ENCODE measurements at places on chromosomes 16 and 17. TPM values are rescaled to one million over a fixed set of nuclear protein-coding genes. Genes with fewer than 3 reads are reported as not detected.
A peak's percentile ranks its signal among the peaks of the same experiment; 100 is the strongest.

DNA sequence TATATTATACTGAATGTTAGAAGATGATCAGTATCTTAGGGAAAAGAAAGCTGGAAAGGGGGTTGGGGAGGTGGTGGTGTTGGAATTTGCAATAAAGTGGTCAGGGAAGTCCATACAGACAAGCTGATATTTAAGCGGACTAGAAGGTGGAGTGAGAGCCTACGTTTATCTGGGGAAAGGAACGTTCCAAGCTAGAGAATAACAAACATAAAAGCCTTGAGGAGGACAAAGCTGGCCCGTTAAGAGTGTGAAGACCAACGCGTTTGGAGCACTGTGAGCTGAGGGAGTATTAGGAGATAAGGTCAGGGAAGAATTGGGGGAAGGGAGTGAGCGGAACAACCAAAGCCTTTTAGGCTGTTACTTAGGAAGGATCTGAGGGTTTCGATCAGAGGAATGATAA is 1.4 kb downstream of the DDX42 start:
- DNase-seq, result peak; percentile 13

The KRT14 gene
- 0.82 TPM for total RNA-seq

GRCh38 chr17:6346156-6346786 is 88.7 kb downstream of the AIPL1 start:
- no peak for DNase-seq

The ASGR1 gene
- total RNA-seq, result 2.8 TPM

- no peak for DNase-seq
Observed at GRCh38 chr17:6085812-6086211, 15.6 kb downstream of the WSCD1 start.

GRCh38 chr17:32258383-32259140 is 7.1 kb upstream of the RHBDL3 start:
- no peak for DNase-seq

The MYLK3 gene
- not detected for total RNA-seq
